ENCODE measurements at places on chromosomes 13 and 19.
A peak's percentile ranks its signal among the peaks of the same experiment; 100 is the strongest.

DNA sequence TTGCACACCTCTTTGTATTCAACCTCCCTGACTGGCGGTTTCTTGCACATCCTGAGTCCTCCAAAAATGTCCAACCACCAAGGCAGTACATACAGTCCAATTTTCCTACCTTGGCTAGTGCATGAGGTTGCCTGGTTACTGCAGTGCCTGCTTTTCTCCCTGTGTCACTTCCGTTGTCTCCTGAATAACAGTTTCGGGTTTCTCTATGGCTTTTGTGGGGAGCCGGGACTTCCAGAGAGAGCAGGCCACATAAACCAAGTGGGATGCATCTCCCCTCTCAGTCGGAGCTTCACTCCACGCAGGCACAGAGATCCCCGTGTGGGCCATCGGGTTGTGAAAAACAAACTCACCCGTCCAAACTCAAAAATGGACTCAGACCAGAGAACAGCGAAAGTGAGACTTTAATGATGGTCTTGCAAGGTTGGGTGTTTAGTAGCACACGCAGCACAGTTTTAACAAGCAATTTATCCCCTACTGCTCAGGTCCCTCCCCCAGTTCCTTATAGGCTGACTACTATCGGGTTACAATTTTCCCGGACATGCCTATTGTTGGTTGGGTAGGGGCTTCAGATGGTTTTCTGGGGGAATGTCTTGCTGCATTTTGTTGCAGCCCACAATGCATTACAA, 173.1 kb downstream of the POU4F1 start:
- no peak for DNase-seq

- DNase-seq, result peak; percentile 92
These were observed 6.6 kb upstream of the EML2 start for GRCh38 chr19:45645631-45646344.

DNA sequence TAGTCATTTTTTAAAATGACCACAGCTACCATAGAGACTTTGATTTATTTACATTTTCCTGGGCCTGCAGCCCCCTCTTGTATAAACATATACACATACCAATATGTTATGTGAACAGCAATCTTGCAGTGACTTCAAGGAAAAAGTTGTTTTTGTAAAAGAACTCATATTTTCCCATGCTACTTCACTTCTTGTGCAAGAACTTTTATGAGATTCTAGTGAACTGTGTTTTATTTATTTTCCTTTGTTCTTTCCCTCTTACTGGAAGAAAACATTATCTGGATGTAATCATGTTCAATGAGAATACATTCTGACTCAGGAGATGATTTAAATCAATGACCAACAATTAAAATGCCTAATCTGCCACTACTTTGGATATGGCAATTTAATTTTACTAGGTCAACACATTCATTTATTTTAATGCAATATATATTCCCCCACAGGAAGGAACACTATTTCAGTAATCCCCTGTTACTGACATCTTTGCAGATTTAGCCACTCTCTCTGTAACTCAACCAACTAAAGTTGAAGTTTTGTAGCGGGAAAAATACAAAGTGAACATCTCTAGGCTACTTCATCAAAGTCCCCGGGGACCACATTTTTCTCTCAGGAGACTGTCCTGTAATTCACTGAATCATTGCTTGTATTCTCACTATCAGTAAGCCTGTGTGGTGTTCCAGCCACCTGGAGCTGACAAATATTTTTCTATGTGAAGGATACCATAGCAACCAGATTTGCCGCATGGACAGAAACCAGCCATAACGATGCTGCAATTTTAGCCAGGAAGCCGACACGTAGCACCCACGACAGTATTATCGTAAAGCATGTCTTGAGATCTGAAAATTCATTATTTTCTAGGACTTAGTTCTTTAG, 90.5 kb downstream of the STARD13 start:
- DNase-seq, result no peak

DNA sequence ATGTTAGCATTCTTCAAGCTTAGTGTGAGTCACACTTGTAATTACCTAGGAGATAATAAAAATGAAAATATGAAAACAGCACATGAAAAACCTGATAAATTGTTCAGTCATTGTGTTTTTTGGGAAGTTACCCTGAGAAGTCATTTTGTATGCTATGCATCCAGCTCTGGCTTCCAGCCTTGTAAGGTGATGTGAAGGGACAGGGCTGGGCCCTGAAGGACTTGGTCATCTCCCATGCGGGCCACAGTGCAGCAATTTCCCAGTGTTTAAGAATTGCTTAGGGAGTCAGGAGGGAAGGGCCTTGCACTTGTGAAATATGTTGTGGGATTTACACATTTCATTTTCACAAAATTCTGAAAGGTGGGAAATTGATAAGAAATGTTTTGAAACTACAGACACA, 41.3 kb downstream of the ARHGEF7 start:
- DNase-seq, result no peak

DNA sequence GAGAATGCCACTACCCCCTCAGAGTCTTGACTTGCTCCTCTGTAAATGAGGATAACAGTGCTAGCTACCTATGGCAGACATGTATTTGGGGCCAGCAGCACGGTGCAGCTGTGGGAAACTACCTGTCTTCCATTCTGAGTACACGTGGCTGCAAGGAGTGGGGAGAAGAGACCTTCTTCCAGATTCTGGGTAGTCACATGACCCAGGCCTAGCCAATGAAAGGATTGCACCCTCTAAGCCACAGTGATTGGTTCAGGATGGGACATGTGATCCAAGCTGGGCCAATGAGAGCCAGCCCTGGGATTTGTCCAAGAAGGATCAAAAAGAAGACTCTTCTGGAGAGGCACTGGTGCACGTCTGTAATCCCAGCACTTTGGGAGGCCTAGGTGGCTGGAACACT, 5.5 kb downstream of the ZNRF4 start:
- no peak for DNase-seq

- DNase-seq, result no peak
These were observed 12.8 kb upstream of the SCN1B start for GRCh38 chr19:35017507-35017906.

DNA sequence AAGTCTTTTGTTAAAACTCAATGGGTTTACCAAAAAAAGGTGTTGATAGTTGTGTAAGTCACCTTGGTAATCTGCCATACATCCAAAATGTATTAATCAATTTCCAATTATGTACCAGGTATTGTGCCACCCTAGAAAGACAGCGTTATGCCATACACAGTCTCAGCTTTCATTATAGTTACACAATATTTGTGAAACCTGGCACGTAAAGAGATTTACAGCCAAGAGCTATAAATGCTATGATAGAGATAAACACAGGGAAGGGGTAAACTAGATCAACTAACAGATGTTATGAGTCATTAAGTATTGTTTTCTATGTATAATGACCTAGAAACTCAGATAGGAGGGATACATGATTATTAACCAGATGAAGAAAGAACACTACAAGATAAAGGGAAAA, 725.6 kb upstream of the SLITRK5 start:
- DNase-seq, result no peak

GRCh38 chr13:44873461-44873860, 115.8 kb downstream of the NUFIP1 start:
- no peak for DNase-seq

GRCh38 chr13:38141792-38142191, 207.9 kb upstream of the UFM1 start:
- DNase-seq, result no peak

DNA sequence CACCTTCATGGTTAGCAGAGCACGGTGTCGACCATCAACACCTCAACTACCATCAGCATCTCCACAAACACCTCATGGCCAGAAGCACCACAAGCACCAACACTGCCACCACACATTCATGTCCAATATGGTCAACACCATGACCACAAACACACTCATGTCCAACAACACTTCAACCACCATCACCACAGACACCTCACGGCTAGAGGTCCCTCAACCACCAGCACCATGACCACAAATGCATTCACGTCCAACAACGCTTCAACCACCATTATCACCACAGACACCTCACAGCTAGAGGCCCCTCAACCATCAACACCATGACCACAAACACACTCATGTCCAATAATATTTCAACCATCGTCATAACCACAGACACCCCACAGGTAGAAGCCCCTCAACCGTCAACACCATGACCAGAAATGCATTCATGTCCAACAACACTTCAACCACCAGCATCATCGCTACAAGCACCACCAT, 10.2 kb downstream of the TRAPPC5 start:
- DNase-seq, result no peak

GRCh38 chr19:5057860-5058259, 88.9 kb downstream of the KDM4B start:
- no peak for DNase-seq

GRCh38 chr13:84077271-84077670, 195.0 kb upstream of the SLITRK1 start:
- DNase-seq, result no peak

DNA sequence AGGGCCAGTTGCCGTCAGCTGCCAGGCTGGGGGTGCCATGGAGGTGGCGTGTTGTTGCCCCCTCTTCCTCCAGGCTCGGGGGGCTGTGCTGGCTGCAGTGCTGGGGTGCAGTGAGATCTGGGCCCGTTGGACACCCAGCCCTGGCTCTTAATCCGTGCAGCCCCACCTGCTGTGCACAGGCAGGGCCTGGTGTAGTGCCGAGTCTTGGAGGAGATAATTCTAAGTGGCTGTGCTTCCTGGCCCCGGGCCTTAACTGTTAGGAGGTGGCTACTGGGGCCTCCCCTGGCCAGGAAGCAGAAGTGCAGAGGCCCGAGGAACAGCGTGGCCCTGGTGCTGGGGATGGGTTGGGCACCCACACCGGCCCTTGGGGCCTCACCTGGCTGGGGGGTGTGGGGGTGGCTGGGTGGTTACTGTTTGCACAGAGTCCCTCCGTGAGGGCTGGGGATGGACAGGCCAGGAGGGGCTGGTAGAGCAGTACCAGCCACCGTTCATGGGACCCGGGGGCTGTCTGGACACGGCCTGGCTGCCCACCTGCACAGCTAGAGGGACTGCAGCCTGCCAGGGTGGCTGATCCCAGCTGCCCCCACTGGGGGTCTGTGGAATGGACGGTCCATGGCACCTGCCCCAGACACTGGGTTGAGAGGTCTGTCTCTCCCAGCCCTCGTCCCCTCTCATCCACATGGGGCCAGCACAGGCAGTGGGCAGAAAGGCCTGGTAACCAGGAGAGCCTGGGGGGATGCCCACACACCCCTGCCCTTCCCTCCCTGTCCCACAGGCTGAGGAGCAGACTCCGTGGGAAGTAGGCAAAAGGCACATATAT, 3.3 kb downstream of the GPX4 start:
- DNase-seq, result no peak

GRCh38 chr19:33778089-33778791, 18.4 kb upstream of the KCTD15 start:
- peak; percentile 84 for DNase-seq

DNA sequence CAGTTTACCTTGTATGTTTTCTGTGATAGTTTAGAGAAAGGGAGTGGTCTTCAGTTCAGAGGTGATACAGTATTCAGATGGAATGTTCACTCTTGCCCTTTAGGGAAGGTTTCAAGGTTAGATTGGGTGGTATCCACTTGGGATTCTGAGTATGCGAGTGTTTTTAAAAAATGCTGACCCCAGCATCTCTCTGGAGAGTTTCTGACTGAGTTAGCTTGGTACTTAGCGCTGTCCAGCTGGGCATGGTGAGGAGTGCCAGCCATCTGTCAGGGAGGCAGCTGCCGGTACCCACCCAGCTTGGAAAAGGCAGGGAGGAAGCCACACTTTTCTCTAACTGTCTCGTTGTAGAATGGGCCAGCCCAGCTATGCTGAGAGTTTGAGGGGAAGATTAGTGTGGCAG, 63.3 kb downstream of the ARHGEF7 start:
- no peak for DNase-seq

- no peak for DNase-seq
These were observed 72.1 kb downstream of the GPC6 start for GRCh38 chr13:93298713-93299112.

DNA sequence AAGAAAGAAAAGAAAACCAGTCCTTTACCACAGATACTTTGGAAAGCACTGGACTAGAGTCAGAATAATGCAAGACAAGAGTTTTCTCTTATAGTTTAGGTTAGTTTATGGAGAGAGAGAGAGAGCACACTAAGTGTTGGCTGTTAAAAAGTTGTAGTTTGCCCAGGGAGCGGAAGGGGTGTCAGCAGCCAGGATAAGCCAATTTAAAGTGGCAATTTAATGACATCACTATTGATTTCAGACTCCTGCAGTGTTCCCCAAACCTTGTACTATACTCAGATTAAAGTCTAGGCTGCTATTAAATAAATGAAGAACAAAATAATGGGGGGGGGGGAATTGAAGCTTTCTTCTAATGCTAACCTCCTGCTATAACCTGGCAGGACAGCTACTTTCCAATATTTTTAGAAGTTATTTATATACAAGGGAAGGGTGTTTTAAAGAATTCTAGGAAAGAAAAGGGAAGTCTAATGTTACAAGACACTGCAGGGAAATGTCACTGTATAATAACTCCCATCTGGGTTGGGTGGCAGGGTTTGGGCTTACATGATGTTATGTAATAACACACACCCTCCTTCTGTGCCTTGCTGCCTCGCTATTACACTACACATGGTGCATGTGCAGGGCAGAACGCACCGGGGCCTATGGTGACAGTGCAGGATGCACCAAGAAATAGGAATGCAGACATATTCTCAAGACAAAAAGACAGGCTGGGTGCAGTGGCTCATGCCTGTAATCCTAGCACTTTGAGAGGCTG, 19.9 kb downstream of the TPT1 start:
- DNase-seq, result no peak

- DNase-seq, result no peak
These were observed 54.0 kb downstream of the ALOX5AP start for GRCh38 chr13:30789166-30789862.

- no peak for DNase-seq
These were observed 8.6 kb downstream of the CRLF1 start for GRCh38 chr19:18597809-18598660.

GRCh38 chr13:25581351-25581750, 209.6 kb downstream of the ATP8A2 start:
- no peak for DNase-seq

DNA sequence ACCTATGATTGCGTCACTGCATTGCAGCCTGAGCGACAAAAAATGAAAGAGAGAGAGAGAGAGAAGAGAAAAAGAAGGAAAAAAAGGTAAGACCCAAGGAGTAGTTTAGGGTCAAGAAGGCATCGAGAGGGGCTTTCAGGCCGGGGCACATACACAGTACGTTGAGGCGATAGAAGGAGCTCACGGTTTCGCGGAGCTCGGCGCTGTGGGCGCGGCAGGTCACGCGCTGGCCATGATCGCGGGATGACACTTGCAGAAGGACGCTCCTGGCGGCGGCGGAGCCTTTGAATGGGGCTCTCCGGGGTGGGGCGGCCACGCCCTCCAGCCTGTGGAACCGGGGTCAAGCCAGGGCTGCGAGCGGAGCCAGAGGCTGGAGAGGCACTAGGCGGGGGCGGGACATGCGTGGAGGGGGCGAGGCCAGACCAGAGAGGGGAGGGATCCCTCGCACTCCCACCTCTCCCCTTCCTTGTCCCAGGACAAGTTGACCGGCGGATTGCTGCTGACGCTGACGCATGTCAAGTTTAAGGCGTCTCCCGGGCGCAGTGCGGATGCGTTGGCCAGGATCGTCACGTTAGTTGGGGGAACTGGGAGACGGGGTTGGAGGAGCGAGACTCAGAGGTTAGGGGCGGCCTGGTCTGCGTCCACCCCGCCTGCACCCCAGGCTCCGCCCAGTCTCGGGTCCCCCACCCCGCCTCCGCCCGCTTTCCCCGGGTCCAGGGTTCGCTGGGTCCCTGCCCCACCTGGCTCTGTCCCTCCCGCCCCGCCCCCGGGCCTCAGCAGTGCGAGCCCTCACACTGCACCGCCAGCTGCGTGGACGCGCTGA, 6.9 kb downstream of the NPHS1 start:
- peak; percentile 81 for DNase-seq

GRCh38 chr13:109131698-109132257, 502.4 kb downstream of the MYO16 start:
- no peak for DNase-seq

GRCh38 chr13:103006641-103007426, 59.4 kb downstream of the SLC10A2 start:
- DNase-seq, result no peak
